Mammary epithelial cell (primary cell): ENCODE measurements at places on chromosomes 6 and 20. TPM values are rescaled to one million over a fixed set of nuclear protein-coding genes. Genes with fewer than 3 reads are reported as not detected.
A peak's percentile ranks its signal among the peaks of the same experiment; 100 is the strongest.

DNA sequence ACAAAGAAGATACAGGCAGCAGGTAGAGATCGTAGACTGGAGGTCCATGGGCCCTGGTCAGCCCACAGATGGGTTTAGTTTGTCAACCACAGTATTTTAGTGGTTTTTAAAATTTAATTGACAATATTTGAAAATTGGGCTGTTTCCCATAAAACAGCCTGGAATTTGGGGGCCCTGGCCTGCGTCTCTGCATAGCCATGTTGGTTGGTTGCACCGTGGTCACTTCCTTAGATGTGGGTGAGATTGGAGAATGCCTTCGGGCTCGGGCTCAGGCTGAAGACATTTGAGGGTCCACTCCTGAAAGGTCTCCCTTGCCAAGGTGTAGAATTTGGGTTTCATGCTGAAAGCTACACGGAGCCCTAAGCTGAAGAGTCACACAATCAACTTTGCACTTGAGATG is 7.7 kb downstream of the DUSP22 start:
- no peak for DNase-seq

DNA sequence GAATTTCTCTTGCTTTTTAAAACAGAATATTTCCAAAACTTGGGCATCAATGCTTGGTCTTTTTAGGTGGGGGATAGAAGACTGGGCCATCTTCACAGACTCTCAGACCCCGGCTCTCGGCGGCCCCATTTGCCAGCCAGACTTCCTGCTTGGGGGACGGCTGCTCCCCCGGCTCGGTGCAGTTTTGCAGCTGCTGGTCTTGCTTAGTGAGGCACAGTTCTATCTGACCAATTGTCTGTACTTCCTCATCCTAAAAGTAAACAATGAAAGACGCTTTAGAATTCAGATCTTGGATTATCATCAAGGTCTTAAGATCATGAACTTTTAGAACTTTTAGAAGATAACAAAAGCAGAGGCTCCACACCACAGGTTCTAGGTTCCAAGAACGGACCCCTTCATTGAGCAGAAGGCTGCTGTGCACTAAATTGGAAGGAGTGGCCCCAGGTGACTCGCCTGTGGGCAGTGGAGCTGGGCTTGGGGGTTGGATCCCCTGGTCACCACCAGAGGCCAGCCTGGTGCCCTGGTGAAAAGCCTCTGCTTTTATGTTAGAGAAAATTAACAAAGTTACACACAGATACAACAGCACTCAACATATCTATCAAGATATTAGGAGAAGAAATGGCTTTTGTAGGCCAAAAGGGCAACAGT is 26.7 kb downstream of the RNASET2 start:
- no peak for DNase-seq

GRCh38 chr6:122676146-122676545 is 65.9 kb downstream of the PKIB start:
- DNase-seq, result no peak

DNA sequence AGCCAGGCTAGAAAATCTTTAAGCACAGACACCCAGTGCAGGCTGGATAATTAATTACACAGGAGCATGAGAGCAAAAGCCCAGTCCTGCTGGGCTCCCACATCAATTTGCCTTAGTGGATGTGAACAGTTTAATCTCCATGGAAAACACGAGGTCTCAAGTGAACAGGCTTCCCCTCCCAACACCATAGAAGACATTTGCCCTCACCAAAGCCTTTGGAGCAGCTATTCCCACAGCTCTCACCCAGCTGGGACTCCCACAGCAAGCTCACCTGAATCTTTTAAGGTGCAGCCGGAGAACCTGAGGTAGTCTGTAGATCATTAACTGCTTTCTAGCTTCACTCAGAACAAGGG is 12.0 kb downstream of the TOMM6 start:
- no peak for DNase-seq

Gene DUSP15
- 0.67 TPM for total RNA-seq

DNA sequence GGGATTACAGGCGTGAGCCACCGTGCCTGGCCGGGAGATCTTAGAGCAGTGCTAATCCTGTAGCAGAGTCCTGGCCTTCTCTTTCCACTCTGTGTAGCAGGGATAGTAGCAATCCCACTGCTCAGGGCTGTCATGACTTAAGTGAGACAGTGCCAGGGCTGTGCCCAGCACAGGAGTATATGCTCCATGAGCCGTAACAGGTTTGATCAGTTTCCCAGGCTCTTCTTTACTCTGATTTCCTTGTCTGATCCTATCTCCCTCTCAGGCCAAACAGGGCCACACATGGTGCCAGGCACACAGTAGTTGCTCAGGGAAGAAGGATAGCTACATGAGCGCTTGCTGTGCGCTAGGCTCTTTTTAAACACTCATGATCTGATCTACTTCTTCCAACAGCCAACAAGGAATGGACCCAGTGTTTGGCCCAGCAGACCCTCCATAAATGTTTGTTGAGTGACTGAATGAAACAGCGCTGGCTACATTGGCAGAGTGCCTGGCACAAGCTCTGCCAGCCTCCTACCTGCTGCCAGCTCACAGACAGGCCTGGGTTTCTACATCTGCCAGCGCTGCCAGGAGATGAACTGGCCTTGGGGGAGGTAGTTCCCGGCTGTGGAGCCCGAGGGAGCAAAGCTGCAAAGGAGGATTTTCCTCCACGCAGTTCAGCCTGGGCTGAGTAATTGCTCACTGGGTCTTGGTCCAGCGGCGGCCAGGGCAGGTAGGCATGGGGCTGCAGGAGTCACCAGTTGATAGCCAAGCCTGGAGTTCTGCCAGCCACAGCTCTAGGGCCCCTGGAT is 36.9 kb downstream of the SNAI1 start:
- DNase-seq, result peak; percentile 63

- no peak for DNase-seq
Observed at GRCh38 chr6:115220551-115221159, 840.0 kb downstream of the FRK start.

- DNase-seq, result no peak
Observed at GRCh38 chr6:25341923-25342619, 62.9 kb downstream of the CARMIL1 start.

Gene TPD52L2
- 150 and 161 TPM in 2 replicates for total RNA-seq

GRCh38 chr20:45311589-45312211 is 3.6 kb upstream of the MATN4 start:
- no peak for DNase-seq
